Activated CD4-positive, alpha-beta T cell treated with anti-CD3 and anti-CD28 coated beads, Interleukin-2, amount 10 ng/mL, durations not matched to agents 24 days and 14 days (primary cell): ENCODE measurements at places on chromosomes 7 and 10.

DNA sequence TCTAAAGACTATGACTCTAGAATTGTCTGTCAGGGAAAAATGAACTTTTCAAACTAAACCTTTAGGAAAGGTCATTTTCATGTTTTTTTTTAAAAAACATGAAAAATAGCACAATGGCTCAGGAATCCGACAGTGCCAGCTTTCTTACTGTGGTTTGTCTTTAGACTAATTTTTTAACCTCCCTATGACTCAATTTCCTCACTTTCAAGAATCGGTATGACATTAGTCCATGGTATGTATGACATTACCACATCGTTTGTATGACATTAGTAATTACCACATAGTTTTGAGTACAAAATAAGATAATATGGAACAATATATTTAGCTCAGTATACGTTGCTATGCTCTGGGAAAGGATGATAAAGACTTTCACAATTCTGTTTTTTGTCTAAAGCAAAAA, 383.2 kb downstream of the PTPRN2 start:
- DNase-seq: no peak

- DNase-seq: no peak
These were observed 559.9 kb downstream of the SDK1 start for GRCh38 chr7:3860932-3861331.

GRCh38 chr10:110610308-110610774, 33.8 kb upstream of the RBM20 start:
- peak; percentile 87 for DNase-seq

- DNase-seq: no peak
These were observed 20.8 kb downstream of the MICU1 start for GRCh38 chr10:72605122-72605521.
